Activated naive CD8-positive, alpha-beta T cell treated with anti-CD3 and anti-CD28 coated beads for 36 hours (primary cell): ENCODE measurements at places on chromosomes 7 and 10.

DNA sequence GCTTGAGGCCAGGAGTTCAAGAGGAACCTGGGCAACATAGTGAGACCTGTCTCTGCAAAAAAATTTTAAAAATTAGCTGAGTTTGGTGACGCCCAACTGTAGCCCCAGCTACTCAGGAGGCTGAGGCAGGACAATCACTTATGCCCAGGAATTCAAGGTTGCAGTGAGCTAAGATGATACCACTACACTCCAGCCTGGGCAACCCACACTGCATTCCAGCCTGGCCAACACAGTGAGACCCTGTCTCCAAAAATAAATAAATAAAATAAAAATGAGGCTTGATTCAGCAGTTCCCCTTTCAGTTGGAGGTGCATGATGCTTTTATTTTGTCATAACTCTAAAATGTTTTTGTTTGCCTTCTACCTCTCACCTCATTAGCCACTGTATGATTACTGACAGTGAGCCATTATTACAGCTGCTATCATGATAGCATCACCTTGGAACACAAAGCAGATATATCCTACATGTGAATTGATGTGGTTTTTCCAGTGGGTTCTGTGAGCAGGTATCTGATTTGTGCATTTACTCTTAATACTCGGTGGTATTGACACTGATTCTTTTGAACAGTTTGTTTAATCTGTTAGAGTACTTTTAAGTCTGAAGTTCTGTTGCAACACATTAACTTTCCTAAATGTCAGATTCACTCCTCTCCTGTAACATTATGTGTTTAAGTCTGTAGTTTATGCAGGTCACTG lies 49.1 kb downstream of the ARID5B start:
- DNase-seq: no peak

DNA sequence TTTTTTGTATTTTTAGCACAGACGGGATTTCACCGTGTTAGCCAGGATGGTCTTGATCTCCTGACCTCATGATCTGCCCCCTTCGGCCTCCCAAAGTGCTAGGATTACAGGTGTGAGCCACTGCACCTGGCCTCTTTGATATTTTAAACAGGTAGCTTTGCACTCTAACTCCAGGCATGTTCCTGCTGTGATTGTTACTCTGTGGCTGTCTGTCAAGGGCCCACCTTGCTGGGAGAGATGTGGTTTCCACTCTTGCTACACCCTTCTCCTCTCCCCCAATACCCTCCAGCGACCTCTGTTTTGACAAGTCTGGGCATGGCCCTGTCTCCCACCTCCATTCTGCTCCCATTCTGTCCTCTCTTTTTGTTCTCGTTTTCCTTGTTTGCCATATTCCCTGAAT lies 17.1 kb downstream of the SMKR1 start:
- DNase-seq: no peak

GRCh38 chr10:24351961-24352360 lies 143.0 kb downstream of the KIAA1217 start:
- DNase-seq: no peak

- no peak for DNase-seq
These were observed 9.5 kb downstream of the PHKG1 start for GRCh38 chr7:56083150-56083785.

DNA sequence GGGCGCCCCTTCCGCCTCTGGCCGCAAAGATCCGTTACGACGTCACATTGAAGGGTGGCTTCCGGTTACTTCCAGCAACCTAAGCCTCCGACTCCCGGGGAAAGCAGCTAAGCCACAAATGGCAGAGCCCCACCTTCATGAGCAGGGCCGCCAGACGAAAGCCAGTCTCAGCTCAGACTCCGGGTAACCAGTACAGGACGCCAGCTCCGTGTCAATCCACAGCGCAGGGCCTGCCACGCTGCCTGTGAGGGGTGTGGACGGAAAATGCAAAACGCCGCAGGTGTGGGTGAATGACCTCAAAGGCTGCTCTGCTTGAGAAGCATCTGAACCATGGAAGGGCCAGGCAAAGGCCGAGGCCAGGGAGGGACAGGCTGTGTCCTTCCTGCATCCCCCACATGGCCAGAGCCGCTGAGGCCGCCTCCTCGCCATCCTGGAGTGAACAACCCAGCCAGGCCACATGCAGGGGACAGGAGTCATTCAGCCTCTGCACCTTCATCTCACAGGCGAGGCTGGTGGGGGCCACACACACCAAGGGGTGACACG lies 53.5 kb upstream of the PPP2R2D start:
- DNase-seq: no peak

GRCh38 chr7:24864214-24864817 lies 107.1 kb upstream of the GSDME start:
- DNase-seq: no peak

GRCh38 chr10:134247-135131 lies 766 bp upstream of the ZMYND11 start:
- peak; percentile 43 for DNase-seq

- no peak for DNase-seq
These were observed 1.7 kb upstream of the MRPS24 start for GRCh38 chr7:43871064-43871463.

DNA sequence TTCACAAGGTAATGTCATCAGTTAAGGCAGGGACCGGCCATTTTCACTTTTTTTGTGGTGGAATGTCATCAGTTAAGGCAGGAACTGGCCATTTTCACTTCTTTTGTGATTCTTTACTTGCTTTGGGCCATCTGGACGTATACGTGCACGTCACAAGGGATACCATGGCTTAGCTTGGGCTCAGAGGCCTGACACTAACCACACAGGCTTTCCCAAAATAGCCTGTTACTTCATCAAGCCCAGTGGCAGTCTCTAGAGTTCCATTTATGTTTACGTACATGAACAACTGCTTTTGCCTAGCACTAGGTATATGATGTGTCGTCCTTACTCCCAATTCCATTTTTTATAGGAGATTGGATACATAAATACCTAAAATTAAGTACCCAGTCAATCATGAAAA lies 237.9 kb downstream of the C7orf25 start:
- DNase-seq: no peak

- DNase-seq: no peak
These were observed 769.3 kb downstream of the MAGI2 start for GRCh38 chr7:78684201-78684600.

- DNase-seq: no peak
These were observed 236.5 kb downstream of the ARL4A start for GRCh38 chr7:12923971-12924370.

DNA sequence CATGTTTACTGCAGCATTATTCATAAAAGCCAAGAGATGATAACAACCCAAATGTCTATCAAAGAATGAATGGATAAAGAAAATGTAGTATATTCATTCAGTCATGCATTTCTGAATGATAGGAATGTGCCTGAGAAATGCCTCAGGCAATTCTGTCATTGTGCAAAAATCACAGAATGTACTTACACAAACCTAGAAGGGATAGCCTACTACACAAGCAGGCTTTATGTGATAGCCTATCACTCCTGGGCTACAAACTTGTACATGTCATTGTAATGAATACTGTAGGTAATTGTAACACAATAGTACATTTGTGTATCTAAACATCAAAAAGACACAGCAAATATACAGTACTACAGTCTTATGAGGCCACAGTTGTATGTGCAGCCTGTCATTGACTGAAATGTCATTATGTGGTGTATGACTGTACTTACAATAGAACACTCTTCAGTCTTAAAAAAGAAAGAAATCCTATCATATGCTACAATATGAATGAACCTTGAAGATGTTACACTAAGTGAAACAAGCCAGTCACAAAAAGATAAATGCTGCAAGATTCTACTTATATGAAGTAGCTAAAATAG lies 141.8 kb upstream of the GPR22 start:
- no peak for DNase-seq

DNA sequence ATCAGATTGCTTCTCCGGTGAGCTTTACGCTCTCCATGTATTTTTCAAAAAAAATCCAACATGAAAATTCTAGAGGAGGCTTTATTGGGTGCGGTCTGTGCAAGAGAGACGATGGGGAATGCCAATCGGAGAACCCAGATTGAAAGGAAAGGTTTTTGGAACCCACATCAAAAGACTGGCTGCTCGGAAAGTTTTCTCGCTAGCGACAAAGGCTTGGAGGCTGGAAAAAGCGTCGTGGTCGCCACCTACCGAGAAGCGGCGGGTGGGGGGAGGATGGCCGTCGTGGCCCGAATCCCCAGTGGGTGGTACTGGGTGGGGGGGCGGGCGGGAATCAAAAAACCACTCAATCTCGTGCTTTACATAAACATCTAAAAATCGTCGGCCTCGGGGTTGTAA lies 1.1 kb upstream of the GTF2I start:
- peak; percentile 73 for DNase-seq

GRCh38 chr10:8489823-8490222 lies 435.3 kb downstream of the GATA3 start:
- no peak for DNase-seq

DNA sequence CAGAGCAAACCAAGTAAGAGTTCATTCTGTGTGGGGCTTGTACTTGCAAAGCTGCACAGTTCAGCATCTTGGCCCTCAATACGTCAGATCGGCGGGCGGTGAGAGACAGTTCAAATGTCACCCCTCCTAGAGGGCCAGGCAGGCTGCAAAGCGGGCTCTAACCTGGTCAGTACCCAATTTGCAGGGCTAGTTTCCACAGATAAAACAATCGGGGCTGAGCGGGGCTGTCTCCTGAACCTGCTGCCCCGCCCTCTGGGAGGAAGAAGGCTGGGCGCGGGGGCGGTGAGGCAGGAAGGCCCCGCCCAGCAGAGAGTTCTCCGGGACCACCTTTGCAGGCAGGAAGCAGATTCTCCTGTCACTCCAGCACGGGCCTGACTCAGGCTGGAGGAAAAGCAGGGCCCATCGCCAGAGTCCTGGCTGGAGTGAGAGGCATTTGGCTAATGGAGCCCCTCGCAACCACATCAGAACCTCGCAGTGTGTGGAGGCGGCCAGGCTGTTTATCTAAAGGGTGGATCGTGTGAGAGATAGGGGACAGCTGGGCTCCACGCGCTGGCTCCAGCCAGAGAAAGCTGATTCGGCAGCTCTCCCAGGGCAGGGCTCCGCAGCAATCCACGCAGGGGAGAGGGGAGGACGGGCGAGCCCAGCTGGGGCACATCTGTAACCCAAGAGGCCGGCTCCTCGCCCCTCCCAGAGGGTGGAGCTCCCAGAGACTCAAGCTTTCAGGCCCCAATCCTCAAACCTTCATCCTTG lies 83.1 kb downstream of the SH3PXD2A start:
- DNase-seq: peak; percentile 71

GRCh38 chr10:21527598-21528235 lies 2.2 kb upstream of the SKIDA1 start:
- no peak for DNase-seq

- no peak for DNase-seq
These were observed 20.2 kb upstream of the INSIG1 start for GRCh38 chr7:155277385-155277994.

- DNase-seq: no peak
These were observed 229.9 kb downstream of the USP6NL start for GRCh38 chr10:11381511-11381910.

- DNase-seq: peak; percentile 35
These were observed 44.5 kb upstream of the ACBD5 start for GRCh38 chr10:27285093-27285492.

GRCh38 chr10:82813856-82814255 lies 938.9 kb downstream of the NRG3 start:
- no peak for DNase-seq

DNA sequence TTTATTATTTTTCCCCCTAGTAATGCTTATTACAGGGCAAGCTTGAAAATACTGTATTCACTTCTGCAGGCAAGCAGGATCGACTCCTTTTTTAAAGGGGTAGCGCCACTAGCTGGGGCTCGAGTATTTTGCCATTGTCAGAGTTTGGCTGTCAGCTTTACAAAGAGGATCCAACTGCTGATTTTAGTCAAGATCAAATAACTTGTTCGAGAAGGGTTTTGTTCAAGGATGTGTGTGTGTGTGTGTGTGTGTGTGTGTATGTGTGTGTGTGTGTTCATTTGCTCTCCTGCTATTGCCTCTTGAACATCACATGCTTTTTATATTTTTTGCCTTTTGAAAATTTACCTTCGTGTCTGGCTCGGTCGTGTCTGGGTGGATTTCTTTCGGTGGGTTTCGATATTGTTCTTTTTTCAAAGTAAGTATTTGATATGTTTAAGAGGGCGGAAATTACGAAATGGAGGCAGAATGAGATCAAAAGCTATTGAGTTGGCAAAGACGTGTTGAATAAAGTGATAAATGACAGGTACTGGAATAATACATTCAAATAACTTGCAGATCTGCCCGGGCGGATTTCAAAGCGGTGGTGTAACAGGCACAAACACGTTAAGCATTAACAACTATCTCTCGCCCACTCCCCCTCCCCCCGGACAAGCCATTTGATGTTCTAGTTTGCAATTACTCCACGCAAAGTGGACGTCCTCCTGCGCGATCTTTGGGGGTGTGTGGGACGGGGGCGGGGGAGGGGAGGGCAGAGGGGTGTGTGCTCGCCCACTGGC lies 1.1 kb downstream of the ARID5B start:
- peak; percentile 62 for DNase-seq

DNA sequence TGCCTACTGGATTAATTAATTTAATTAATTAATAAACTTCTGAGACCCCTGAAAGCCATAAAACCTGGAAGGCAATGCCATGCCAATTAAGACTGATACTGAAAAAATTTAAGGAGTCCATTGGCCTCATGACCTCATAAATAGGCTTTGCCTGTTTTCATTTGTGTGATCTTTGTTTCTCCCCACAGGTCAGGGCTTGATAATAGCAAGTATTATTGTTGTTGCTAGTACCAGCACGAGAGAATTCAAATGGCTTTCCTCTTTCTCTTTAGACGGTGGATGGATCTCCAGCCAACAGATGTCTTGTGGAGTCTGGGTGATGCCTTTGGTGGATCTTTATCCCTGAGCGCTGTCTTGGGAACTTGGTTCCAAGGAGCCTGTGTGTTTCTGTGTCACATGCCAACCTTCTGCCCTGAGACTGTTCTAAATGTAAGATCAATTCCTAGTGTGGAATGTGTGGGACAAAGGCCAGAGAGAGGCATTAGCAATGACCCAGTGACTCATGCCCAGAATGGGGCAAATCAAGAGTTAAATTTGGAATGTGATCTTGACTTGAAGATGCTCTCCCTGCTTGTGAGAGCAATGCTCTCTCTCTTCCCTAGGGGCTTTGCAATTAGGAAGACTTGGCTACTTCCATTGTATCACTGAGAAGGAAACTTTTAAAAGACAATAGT lies 17.7 kb downstream of the ACSM6 start:
- no peak for DNase-seq

DNA sequence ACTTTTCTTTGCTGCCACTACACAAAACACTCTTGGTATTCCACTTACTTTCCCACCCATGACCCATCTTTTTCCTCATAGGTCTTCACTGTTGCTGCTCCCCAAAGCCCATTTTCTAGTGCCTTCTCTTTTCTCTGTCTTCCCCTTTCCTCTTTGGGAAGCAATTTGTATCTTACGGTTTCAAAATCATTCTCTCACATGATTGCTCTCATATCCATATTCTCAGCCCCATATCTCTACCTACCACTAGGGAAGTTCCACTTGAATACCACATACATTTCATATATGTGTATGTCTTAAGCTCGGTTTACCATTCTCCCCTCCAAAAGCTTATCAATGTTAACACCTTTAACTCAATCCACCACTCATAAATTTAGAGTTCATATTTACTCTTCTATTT lies 3.2 kb upstream of the UBE2D1 start:
- no peak for DNase-seq

- DNase-seq: no peak
These were observed 55.7 kb upstream of the OGDHL start for GRCh38 chr10:49817845-49818244.

- peak; percentile 41 for DNase-seq
These were observed at the start of gene MYOF for GRCh38 chr10:93482145-93482834. TSS of gene MYOF (minus strand) at chr10:93482334. CDS start at chr10:93482194, 140 bp downstream.

- DNase-seq: no peak
These were observed 74.6 kb upstream of the FRMD4A start for GRCh38 chr10:14405076-14406065.
